ENCODE measurements at places on chromosomes 11 and 22.

- no peak for DNase-seq
Observed at GRCh38 chr11:61956191-61957020, 6.3 kb downstream of the BEST1 start.

GRCh38 chr11:118625036-118625690, 17.7 kb downstream of the PHLDB1 start:
- DNase-seq, result no peak

DNA sequence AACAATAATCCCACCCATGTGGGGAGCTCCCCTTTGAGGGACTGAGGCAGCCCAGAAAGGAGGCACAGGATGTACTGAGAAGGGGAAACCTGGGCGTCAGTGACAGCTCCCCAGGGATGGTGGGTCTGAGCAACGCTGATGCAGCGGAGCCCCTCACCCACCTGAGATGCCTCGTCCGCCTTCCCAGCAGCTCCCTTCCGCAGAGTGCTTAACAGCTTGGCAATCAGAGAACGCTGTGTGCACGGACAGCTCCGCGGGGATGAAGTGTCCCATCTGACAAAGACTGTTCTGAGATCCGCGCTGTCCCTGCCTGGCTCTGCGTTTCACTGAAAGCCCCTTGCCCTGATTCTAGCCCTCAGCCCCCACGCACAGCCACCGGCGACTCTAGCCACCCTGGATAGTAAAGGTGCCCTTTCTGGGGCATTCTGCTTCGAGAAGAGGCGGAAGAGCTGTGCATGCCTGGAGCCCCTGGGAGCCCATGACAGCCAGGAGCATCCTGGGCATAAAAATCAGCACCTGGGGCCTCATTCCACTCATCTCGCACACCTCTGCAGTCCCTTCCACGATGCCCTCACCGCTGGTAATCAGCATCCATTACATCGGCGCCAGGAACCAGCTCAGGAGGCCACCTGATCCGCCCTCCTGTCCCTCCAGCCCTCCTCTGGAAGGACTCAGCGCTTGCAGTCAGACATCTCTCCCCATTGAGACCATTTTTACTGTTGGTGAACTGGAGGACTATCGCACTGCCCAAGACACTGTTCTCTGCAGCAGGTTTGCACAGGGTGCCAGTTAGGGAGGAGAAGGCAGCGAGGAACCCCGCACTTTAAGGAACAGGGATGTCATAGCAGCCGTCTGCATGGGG, 10.7 kb downstream of the KCNJ5 start:
- DNase-seq, result no peak

- no peak for DNase-seq
Observed at GRCh38 chr11:33194455-33194854, 33.2 kb upstream of the CSTF3 start.

- no peak for DNase-seq
Observed at GRCh38 chr22:21699643-21700042, 33.8 kb downstream of the PPIL2 start.

GRCh38 chr11:58530236-58530635, 22.3 kb upstream of the OR5B21 start:
- DNase-seq, result no peak

DNA sequence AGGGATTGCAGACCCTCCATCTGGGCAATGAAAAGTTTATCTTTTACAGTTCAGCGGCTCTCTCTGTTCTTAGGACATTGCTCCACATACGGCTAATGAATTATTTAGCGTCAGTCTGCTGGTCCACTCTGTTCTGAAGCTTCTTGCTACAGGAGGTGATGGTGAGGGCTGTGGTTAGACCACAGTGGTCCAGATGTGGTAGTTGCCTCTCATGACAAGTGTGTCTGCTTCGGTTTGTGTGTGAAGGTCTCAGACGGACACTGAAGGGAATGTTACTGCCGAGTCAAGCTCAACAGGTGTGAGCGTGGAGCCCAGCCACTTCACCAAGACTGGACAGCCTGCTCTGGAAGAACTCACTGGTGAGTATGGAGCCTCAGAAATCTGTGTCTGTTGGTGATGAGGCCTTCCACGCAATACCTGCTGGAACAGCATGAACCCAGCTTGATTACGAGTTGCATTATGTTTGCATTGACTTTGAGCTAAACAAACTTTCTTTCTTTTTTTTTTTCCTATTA, 220.8 kb downstream of the DBX1 start:
- no peak for DNase-seq

DNA sequence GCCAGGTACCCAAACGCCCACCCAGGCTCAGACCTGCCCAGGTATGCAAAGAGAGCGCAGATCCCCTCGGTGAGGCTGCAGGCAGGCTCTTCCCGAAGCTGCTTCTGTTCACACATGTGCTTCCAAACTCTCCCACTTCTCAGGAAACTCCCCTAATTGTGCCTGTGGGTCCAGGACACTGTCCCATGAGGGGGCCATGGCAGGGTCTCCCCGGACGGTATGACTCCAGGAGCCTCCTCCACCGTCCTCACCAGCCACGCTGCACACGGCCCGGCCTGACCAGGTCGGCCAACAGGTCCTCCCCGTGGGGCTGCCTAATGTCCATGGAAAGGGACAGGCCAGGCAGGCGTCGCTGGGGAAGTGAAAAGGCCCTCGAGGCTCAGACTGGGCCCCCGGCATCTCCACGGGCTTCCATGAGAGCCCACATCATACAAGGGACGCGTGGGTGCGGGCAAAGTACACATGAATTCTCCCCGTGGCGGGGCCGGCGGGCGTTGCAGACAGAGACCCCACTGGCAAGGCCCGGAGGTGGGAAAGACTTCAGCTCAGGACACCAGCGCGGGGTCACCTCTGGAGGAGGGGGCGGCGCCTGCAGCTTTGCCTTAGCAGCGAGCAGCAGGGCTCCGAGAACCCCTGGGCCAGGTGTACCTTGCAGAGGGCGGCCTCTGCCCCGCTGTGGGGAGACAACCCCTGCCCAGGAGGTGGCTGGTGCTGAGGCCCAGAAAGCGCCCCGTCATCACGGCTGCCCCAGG, 526.1 kb downstream of the BRD1 start:
- peak; percentile 64 for DNase-seq

GRCh38 chr22:25219211-25219689, at the start of gene CRYBB2:
CRYBB2 (plus strand) TSS chr22:25219639; CDS start chr22:25221430, 1,791 bp downstream.
- DNase-seq, result no peak

DNA sequence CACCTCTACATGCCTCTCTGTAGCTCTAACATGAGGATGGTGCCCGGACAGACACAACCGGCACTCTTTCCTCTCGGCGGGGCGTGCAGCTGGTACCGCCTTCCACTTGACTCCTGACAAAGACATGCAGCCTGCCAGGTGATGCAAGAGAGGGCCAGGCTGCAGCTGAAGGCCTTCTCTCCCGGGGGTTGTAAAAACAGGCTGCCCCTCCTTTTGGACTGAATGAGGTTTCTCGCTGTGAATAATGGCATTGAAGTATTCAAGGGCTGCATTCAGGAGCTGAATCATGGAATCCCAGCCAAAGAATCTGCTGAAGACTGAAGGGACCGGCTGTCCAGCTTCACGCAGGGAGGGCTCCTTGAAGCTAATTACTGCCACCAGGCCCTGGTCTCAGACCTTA, 110.9 kb downstream of the GALNT18 start:
- DNase-seq, result no peak

DNA sequence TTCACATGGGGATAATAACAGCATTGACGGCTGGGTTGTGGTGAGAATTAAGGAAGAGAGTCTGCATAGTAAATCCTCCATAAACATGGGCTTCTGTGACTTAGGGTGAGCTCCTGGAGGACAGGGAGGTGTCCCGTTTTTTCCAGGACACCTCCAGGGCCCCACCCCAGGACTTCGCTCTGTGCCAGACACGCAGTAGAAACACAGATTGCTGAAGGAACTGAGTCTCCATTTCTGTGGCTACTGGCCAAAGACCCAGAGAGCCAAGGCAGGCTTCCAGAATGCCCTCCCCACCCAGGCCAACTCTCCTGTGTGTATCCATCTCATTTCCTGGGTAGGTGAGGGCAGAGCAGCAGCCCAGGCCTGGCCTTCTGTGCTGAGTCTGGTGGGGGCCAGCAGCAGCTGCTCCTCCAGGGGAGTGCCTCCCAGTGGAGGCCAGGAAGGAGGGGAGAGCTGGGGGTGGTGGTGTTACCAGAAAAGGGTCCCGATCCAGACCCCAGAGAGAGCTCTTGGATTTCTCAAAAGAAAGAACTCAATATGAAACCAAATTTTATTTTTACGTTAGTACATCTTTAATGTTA, 9.5 kb upstream of the RFPL3 start:
- no peak for DNase-seq

DNA sequence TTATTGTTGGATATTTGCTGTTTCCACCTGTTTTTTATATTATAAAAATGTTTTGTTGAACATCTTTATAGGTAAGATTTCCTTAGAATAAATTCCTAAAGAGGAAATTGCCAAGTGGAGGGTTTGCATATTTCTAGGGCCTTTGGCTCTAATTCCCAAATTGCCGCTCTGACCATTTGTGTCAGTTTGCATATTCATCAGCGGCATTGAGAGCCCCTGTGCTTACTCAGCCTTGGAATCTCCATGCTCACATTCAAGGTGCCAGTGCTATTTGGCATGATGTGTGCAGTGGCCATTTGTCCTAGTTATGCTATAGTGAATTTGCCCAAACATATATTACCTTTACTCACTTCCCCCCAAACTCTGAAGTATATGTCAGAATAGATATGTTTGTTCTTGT, 25.5 kb downstream of the KREMEN1 start:
- no peak for DNase-seq

- peak; percentile 95 for DNase-seq
Observed at GRCh38 chr22:38755155-38755910, 465 bp downstream of the SUN2 start.

DNA sequence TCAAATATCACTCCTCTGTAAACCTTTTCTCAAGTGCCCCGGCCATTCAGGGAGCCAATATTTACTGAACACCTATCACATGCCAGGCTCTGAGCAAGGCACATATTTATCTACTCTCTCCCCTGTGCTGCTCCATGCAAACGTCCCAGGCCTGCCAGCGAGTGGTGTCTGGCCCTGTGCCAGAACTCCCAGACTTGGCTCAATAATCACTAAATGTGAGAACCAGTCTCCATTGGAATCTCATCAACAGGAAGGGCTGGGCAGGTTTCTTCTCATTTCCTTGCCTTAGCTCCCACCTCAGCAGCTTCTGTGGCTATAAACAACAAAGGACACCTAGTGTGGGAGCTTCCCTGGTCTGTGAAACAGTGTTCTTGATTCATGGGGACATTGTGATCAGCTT, 21.7 kb downstream of the RASSF10 start:
- DNase-seq, result peak; percentile 56

- DNase-seq, result no peak
Observed at GRCh38 chr22:29128891-29129807, 56.3 kb downstream of the KREMEN1 start.

GRCh38 chr11:1742371-1742770, 8.0 kb downstream of the IFITM10 start:
- no peak for DNase-seq

DNA sequence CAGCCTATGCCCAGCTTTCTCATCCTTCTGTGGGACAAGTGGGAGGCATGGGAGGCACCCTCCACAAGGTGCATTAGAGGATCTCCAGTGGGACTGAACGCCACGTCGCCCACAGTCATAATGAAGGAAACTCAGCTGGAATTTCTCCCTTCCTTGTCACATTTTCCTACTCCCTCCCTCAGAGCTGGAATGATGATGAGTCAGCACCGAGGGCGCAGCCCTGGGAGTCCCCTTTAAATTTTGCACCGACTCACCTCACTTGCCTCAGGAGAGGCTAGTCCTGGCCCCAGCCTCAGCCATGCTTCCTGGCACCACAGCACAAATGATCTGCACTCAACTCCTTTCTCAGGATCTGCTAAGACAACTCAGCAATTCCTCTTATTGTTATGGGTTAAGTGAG, 34.3 kb downstream of the DBX1 start:
- no peak for DNase-seq

DNA sequence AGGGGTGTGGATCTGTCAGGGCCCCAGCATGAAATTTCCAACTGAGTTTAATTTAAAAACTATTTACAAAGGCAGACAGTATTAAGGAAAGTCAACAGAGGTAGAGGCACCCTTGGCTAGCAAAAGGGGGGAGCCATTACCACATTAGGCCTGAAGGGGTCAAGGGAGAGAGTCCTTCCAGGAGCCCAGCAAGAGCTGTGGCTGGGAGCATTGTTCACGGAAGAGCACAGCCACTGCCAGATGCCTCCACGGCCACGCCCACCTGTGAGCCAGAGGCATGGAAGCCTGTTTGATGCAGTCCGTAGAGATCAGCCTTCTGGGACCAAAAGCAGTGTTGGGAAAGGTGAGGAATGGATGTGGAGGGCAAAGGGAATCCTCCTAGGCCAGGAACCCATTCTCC, 102.6 kb downstream of the GALNT18 start:
- DNase-seq, result no peak

- DNase-seq, result peak; percentile 79
Observed at GRCh38 chr22:33811686-33812085, 108.6 kb downstream of the LARGE1 start.

GRCh38 chr11:131893103-131893890, 522.9 kb downstream of the NTM start:
- DNase-seq, result no peak

DNA sequence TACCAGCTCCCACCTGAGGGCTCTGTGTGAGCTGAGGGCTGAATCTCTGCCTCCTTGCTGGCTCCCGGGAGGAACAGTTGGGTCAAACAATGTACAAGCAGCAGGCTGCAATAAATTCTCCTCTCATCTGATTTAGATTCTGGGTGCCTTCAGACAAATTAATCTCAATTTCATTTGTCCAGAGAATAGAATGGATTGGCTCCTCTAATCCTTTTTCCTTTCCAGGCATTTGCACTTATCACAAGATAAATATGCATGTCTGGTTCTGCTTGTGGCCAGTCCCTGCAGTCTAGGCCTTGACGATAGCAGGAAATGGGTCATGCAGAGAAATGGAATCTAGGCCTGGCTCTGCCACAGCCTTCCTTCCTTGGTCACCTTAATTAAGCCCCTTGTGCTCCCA, 28.7 kb downstream of the UPB1 start:
- no peak for DNase-seq

- no peak for DNase-seq
Observed at GRCh38 chr11:34926101-34926830, 9.8 kb downstream of the PDHX start.

- DNase-seq, result peak; percentile 59
Observed at GRCh38 chr22:38504731-38505540, 1.2 kb downstream of the DDX17 start.

- no peak for DNase-seq
Observed at GRCh38 chr22:21628386-21629254, 1.2 kb downstream of the YDJC start.

DNA sequence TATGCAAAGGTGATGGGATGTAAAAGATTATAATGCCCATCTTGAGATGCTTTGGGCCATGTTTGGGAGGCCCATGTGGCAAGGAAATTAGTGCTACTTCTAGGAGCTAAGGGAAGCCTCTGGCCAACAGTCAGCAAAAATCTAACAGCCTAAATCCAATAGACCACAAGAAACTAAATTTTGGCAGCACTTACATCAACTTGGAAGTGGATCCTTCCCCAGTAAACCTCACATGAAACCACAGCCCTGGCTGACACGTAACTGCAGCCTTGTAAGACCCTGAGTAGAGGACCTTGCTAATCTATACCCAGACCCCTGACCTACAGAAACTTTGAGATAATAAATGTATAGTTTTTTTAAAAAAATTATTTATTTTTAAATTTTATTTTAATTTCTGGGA, 13.1 kb upstream of the GRK3 start:
- DNase-seq, result no peak

- DNase-seq, result peak; percentile 56
Observed at GRCh38 chr22:35589071-35589755, 27.9 kb downstream of the MB start.

GRCh38 chr11:45385423-45385822, 99.3 kb upstream of the SYT13 start:
- no peak for DNase-seq

Data from heart left ventricle (tissue), 16 donors.